NCI-H1694 (cell line): ENCODE measurements at places on chromosomes 2 and 18.

GRCh38 chr2:230541934-230542380 is 126.0 kb downstream of the SP100 start:
- DNase-seq: no peak

DNA sequence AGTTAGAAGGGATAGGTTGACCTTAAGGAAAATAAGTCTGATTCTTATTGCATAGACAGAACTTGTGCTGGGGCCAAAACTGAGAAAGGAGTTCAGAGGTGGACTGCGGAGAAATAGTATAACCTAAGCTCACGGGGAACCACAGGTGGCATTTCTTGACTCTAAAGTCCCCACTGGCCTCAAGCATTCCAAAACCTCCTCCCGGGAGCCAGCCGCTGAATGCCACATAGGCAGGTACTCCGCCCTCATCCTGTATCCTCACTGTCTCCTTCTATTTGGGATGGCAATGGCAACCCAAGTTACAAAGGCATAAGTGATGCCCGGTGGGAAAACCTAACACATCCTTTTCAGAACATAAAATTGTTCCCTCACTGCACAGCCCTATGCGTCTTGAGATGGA is 173.0 kb downstream of the SP3 start:
- no peak for DNase-seq

DNA sequence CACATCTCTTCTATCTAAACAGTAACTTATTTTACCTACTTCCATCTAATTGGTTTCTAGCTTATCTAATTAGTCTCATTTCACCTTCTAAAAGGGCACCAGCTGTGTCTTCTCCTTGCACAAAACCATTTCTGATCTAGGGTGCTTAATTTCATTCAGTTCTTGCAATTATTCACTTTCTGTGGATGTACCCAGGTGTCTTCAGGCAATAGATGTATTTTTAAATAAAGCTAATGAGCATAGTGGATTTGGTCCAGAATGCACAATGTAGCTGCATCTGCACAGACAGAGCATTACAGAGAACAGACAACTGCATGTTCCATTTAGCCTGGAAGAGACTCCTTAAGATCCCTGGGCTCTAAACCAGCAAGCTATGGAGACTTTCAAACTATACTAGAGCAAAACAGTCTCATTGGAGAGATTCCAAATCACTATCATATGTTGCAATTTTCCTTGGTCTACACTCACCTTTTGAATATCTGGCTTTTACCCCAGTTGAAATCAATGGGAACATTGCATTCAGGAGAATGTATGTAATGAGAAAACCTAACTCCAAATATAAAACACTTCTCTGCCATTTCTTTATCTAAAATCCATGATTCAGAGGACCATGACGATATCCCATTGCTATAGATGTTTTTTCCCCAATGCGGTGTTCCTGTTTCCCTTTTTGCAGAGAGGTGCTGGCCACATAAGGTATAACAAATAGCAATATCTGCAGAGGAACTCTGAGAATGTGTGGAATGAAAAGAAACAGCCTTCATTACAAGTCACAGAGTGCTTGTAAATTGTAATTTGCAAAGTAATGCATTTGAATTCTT is 3.5 kb upstream of the RFX8 start:
- no peak for DNase-seq

DNA sequence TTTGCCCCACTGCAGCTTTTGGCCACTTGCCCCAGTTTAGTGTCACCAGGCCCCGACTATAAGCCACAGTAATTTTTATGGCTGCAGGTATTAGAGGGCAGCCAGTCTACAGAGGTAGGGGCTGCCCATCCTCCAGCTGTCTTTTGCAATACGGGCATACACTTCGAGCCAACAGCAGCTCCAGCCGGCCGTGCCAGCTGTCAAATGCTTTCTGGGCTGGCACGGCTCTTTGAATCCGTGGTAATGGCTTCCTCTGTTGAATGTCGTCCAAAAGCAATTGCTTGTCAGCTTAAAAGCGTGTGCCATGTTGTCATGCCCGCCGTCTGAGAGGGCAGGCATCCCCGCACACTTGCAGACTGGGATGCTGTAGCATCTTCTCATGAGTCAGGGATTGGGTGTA is 41.3 kb downstream of the BCL2L11 start:
- peak; percentile 97 for DNase-seq

- DNase-seq: no peak
Observed at GRCh38 chr2:182866461-182867406, at the start of gene FRZB. FRZB (minus strand) TSS chr2:182866637; CDS start chr2:182866552, 85 bp downstream.

DNA sequence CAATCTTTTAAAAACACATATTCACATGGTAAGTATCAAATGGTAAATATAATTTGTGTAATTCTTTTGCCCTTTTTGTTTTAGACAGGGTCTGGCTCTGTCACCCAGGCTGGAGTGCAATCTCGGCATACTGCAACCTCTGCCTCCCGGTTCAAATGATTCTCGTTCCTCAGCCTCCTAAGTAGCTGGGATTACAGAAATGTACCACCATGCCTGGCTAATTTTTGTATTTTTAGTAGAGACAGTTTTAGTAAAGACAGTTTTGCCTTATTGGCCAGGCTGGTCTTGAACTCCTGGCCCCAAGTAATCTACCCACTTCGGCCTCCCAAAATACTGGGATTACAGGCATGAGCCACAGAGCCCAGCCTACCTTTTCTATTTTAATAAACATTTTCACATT is 182.2 kb downstream of the MYCN start:
- DNase-seq: no peak

DNA sequence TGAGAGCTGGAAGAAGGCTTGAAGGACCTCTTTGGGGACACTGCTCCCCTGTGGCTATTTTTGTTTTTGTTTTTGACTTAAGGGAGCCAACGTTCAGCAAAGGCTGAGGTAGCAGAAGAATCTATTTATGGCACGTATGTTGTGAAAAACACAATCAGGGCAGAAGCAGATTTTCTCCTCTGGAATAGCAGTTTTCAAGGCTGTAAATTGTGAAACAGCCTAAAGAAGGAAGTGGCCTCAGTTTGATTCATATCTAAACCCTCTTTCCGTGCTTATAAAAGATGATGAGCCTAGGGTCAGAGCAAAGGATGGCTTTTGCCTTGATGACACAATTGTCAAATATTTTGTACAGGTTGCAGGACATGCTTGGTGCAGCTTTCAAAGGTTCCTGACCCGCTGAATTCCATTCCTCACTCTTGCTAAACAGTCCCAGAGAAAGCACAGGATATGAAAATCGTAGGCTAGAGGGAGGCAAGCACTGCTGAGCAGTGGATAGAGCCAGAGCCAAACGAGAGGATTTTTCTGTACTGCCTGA is 106.2 kb upstream of the DLX2 start:
- no peak for DNase-seq

GRCh38 chr2:162242586-162243280 is 512 bp downstream of the FAP start:
- peak; percentile 10 for DNase-seq

- DNase-seq: no peak
Observed at GRCh38 chr2:166454006-166454595, 39.9 kb downstream of the SCN7A start.

GRCh38 chr2:85369500-85369899 is 14.9 kb downstream of the ELMOD3 start:
- no peak for DNase-seq

DNA sequence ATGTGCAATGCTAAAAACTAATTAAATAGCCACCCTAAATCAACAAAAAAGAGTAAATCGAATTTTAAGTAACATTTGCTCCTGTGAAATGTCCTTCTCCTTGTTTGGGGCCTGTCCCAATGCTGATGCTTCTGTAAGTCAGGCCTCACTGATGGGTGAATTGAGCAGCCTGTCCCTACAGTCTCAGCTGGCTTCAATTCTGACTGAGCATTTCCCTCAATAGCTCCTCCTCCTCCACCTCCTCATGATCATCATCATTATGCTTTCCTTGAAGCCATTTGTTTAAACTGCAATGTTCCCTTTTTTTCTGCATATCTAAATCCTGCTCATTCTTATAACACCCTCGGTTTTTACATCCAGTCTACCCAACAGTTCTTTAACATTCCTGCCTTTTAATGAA is 137.2 kb upstream of the CELF4 start:
- no peak for DNase-seq

DNA sequence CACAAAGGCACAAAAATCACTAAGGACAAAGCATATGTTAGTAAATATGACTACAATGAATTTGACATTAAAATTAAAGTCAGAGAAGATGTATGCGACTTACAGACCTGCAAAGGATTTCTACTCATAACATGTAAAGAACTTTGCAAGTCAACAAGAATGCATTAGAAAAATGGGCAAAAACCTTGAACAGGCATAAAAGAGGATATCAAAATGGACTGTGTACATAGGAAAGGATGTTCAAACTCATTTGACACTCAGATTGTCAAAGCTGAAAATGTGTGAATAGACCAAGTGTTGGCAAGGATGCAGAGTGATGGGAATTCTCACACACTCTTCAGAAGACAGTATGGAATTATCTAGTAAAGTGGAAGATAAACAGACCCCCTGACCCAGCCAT is 94.9 kb downstream of the MYOM1 start:
- DNase-seq: no peak

GRCh38 chr18:8801263-8801901 is 96.0 kb downstream of the MTCL1 start:
- DNase-seq: no peak

DNA sequence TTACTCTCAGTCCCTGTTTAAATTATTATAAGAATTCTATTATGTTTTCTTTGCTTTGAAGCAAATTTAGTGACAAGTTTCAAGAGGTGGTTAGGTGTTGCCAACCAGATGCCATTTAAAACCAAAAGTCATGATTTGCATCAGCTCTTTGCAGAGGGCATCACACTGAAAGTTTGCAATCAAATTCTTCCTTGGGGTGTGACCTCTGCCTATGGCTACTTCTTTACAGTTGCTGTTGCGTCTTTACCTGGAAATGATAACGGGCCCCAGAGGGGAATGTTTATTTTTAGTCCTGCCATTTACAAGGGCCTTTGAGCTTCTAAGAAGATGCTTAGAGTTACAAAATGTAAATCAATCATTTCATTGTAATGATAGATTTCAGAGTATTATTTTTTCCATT is 561.0 kb downstream of the ARHGAP15 start:
- no peak for DNase-seq

GRCh38 chr18:63192885-63193349 is 126.7 kb downstream of the BCL2 start:
- no peak for DNase-seq

GRCh38 chr2:68537011-68537410 is 69.6 kb downstream of the APLF start:
- DNase-seq: no peak

GRCh38 chr18:939166-939565 is 34.5 kb downstream of the ADCYAP1 start:
- DNase-seq: no peak

- DNase-seq: peak; percentile 5
Observed at GRCh38 chr2:96264656-96265348, 995 bp downstream of the TMEM127 start.

GRCh38 chr2:88838165-88838635 is 146.7 kb downstream of the RPIA start:
- no peak for DNase-seq
